ENCODE measurements at places on chromosomes 2 and 18.

GRCh38 chr2:159140070-159140769, 146.3 kb downstream of the WDSUB1 start:
- peak; percentile 69 for DNase-seq

DNA sequence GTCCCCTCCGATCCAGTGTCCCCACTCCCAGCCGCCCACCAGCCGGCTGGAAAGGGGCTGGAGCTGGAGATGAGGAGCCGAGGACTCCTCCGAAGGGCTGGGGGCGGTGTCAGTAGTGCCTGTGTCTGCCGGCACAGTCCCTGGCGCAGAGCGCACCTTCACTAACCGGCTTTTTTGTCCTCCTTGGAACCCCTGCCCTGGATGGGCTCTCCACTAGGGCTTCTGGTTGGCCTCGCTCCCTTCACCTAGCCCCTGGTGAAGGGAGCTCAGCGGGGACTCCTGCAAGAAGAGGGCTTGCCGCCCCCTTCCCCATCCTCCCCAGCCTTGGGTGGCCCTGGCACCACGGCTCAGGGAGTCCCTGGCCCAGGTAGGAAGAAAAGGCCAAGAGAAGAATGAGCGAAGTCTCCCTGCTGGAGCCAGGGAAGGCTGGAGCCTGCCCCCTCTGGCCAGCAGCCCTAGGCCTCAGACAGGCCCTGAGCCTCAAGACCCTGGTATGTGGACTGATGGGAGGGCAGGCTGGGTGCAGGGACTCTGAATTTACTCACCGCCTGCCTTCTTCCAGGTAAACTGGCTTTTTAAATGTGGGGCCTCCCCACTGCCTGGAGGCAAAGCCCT, 570 bp upstream of the ECEL1 start:
- DNase-seq = no peak

GRCh38 chr2:9139491-9140443, 66.8 kb upstream of the ASAP2 start:
- DNase-seq = no peak

- no peak for DNase-seq
Measured at GRCh38 chr2:37838541-37839167, 86.4 kb upstream of the RMDN2 start.
